ENCODE measurements at places on chromosomes 6 and 20.

GRCh38 chr20:4605166-4605565 is 116.5 kb upstream of the PRND start:
- no peak for DNase-seq

DNA sequence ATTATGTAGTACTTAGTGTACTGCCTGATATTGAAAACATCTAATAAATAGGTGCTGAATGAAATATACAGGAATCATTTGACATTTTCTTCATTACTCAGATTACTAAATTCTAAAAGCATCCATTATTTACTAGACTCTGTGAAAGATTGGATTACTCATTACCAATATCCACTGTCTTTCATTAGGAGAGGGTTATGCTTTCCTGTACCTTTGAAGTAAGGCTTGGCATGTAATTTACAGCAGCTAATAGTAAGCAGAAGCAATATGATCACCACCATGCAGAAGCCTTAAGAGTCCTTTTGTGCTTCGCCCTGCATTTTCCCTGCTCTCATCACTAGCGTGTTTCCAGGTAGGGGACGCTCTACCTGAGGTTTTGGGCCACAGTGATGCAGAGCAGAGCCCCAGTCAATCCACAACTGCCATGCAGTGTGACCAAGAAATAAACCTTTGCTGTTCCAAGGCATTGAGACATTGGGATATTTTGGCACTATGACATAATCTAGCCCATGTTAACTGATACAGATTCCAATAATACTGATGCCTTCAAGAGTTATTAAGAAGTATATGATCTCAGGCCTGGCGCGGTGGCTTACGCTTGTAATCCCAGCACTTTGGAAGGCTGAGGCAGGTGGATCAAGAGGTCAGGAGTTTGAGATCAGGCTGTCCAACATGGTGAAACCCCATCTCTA is 502.8 kb upstream of the MARCKS start:
- DNase-seq: no peak

DNA sequence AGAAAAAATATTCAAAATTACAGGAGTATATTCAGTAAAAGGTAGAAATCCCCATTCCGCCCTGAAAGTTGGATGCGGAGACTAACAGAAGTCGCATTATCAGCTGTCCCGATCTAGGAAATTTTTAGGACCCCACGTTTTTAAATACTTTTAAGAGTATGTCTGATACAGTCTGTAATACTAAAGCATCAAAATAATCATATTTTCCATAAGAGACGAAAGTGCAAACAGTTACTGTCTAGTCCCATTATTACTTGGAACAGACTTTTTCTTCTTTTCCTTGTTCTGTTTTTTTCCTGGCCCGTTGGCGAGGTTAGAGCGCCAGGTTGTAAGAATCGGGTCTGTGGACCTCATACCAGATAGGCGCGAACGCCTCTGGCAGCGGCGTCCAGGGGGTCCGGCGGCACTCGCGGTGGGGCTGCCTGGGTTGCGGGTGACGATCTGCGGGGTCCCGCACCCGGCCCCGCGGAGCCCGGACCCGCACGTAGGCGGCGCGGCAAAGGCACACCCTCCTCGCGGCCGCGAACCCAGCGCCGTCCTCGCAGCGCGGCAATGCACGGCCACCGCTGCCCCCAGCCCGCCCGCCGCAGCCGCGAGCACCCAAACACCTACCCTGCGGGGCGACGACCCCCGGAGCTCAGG is 460 bp downstream of the PLAGL1 start:
- DNase-seq: no peak

DNA sequence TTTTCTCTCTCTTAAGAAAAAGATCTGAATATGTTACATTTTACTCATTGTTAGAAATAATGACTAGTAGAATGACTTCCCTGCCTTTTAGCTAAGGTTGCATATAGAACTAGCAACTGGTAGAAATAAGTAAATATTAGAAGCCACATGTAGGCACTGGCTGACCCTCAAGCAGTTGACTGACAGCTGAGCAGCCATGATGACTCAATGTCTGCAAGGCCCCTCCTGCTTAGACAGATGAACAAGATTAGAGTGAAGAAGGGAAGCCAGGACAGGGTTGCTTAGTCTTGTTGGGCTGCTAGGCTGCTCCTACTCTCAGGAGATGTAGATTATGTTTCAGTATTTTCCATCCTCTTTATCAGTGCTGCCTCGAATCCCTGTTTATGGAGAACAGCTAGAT is 6.5 kb downstream of the MEP1A start:
- DNase-seq: no peak

DNA sequence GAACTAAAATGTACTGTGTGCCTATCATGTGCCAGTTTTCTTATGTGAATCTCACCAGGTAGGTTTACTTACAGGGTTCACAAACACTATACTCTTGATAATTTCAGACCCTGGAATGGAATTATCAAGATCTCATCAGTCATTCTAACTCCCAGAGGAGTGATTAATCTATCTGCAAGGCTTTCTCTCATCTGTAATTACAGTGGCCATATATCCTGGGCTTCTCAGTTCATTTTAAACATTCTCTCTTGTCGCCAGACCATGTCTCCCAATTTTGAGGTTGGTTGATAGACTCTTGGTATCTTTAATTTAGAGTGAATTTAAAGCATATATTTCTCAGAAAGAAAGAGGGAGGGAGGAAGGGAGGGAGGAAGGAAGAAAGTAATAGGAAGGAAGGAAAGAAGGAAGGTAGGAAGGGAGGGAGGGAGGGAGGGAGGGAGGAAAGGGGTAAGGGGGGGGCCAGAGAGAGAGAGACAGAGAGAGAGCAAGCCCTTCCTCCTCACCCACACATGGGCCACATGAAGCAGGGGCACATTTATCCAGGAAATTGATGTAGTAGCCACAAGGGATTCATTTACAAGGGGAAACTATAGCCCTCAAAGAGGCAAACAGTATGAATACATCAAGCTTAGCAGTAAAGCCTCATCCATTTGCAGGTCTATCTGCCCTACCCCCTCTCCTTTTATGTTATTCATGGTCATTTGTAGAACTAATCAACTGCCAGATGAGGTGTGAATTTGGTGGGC is 25.8 kb upstream of the NRSN1 start:
- no peak for DNase-seq

DNA sequence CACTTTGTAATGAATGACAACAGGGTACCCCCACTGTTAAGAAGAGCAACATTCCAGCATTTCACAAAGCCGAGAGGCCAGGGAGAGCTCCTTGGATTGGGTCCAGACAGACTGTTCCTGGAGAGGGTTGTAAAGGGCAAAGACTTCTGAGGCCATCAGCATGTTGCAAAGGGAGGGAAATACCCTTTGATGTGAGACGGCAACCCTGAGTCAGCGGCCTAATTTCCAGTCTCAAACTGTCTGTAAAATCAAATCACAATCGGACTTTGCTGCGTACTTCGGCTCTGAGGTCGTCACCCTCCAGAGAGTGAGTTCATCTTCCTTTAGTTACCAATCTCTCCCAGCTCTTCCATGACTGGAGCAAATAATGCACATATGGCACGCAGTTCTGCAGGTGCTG is 101.0 kb upstream of the DTNBP1 start:
- no peak for DNase-seq

- DNase-seq: no peak
Observed at GRCh38 chr6:44381739-44382138, 5.8 kb upstream of the CDC5L start.

DNA sequence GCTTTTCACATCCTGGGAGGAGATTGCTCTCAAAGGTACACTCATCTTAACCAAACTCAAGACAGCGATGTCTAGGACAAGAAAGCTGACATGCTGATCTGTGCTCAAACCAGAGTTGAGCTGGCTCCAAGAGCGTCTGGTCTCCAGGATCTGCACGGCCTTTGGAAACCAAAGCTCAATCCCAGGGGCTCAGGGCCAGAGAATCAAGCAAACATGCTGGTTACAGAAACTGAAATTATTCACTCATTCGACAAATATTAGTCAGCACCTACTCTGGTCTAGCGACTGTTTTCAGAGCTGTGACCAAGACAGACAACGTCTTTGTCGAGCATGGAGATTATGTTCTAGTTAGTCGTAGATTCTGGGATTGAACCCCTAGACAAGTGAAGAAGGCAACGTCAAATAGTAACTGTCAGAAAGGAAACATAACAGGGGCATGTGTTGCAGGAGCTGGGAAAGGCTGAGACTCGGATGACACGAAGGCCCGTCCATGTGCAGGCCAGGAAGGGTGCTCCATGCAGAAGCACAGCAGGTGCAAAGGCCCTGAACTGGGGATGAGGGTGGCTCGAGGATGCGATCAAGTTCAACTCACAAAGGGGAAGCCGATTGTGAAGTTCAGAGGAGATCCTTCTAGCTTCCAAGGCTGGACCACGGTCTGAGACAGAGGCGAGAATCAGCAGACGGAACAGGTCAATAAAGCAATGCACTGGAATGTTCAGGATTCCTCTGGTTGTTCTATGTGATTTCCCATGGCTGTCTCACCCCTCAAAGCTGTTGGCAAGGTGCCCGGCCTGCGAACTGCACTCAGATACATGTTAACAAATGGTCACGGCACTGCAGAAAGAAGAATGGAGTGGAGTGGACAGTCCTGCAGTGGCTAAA is 12.5 kb upstream of the PCK1 start:
- no peak for DNase-seq

GRCh38 chr6:70673601-70674000 is 5.9 kb downstream of the SMAP1 start:
- peak; percentile 5 for DNase-seq

- DNase-seq: no peak
Observed at GRCh38 chr6:6217855-6218758, 102.4 kb downstream of the F13A1 start.

DNA sequence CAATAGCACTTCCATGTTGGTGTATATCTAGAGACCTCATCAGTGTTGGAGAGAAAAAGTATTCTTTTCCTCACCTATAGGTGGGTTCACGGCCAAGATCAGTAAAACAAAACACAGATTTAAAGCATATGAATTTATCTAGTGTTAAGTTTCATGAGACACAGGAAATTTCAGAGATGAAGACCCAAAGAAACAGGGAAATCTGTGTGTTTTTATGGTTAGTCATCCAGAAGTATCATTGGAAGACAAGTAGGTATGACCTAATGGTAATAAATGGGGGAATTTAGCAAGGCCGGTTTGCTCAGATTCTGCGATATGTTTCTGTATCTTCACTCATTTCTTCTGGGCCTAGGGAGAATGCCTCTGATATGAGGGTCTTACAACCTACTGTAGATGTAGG is 419.6 kb upstream of the MARCKS start:
- DNase-seq: no peak

Measured in activated CD4-positive, alpha-beta T cell treated with anti-CD3 and anti-CD28 coated beads for 4 hours (primary cell).